ENCODE measurements at places on chromosomes 4 and X.

GRCh38 chrX:123779908-123780396 is 47.1 kb upstream of the THOC2 start:
- no peak for DNase-seq

GRCh38 chr4:156673483-156673882 is 298.1 kb downstream of the PDGFC start:
- DNase-seq, result no peak

GRCh38 chr4:151117371-151117962 is 18.0 kb downstream of the RPS3A start:
- DNase-seq, result peak; percentile 9

DNA sequence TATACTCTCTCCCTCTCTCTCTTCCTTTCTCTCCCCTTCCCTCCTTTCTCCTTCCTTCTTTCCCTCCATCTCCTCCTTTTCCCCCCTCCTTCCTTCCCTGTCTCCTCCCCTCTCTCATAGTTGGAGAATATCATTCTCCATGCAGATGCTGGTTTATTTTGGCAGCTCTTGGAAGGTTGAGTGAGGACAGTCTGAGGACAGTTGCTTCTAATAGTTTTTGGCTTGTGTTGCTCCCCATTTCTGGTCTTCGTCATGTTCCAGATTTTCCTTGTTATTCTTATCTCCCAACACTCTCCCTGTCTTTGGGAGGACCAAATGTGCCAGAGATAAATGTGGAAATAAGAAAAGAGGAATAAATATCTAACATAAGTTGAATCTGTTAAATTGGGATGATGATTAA is 263.0 kb downstream of the FRMPD4 start:
- DNase-seq, result no peak

DNA sequence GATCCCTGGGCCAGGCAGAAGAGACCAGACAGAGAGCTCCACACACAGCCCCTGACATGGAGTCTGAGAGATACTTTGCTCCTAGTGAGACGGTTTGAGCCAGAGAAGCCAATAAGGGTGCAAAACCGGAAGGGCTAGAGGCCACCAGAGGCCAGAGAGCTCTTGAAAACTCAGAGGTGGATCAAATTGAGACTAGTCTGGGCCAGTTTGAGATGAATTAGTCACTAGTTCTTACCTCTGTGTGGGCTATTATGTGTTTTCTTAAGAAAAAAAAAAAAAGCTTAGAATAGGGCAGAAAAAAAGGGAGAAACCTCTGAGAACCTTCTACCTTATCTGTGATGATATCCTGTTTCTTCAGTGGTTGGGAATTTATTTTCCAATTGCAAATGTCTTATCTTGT is 110.4 kb upstream of the EDNRA start:
- no peak for DNase-seq

DNA sequence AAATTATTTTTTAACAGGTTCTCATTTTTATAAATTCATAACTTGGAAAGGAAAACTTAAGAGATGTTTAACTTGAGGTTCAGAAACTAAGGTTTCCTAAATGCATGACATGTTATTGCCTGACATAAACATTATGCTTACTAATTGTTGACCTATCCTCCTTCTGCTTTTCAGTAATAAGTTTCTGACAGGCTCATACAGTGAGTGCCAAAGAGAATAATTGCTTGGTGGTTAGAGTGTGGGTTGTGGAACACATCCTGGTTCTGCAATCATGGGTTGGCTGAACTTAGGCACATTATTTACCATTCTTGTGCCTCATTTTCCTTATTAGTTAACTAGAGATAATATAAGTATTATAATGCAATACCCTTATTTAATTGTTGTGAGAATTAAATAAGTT is 56.5 kb downstream of the BMPR1B start:
- no peak for DNase-seq

GRCh38 chr4:153293742-153294057 is 50.8 kb upstream of the MND1 start:
- DNase-seq, result no peak

- no peak for DNase-seq
Observed at GRCh38 chr4:185820146-185821028, 8.4 kb upstream of the SORBS2 start.

GRCh38 chr4:38330321-38330720 is 333.7 kb upstream of the KLF3 start:
- no peak for DNase-seq

GRCh38 chrX:129641469-129641868 is 13.3 kb downstream of the APLN start:
- DNase-seq, result no peak

GRCh38 chrX:12197030-12197429 is 58.8 kb downstream of the FRMPD4 start:
- no peak for DNase-seq

- DNase-seq, result no peak
Observed at GRCh38 chr4:19224820-19225219, 1026.9 kb upstream of the SLIT2 start.

- DNase-seq, result no peak
Observed at GRCh38 chr4:152528060-152528459, 7.8 kb downstream of the FBXW7 start.

GRCh38 chrX:21658152-21658737 is at the start of gene KLHL34:
TSS of gene KLHL34 (minus strand) at chrX:21658330. CDS start at chrX:21657788, 542 bp downstream.
- no peak for DNase-seq

DNA sequence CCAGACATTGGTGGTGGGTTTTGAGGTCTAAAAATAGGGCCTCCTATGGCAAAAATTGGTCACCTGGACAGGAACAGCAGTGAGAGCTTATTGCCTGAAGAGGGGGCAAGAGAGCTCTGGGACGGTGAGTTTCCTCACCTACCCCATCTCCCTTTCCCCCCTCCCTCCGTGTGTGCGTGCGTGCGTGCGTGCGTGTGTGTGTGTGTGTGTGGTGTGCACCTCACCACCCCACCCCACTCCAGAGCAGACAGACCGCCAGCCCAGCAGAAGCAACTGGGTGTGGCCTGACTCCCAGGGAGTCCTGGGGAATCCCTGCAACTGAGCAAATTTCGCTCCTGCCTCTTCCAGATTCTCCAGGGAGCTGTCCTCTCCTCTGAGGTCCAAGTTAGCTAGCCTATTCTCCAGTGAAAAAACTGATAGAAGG is 44.7 kb downstream of the PRPS1 start:
- DNase-seq, result peak; percentile 66

DNA sequence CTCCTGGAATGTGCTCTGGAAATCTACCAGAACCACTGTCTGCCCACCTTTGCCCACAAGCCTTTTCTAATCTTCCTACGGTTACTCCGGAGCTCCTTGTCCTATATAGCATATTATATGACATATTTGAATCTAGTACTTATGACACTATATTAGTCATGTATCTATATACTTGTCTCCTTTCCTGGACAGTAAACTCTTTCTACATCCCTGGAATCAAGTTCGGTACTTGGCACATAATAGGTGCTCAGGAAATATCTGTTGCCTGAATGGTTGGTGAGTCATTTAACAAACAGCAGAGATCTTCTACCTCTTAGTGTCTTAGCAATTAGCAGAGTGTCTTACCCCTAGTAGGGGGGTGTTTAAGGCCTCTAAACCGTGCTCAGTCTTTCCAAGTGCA is 123.6 kb downstream of the RELL1 start:
- DNase-seq, result no peak

DNA sequence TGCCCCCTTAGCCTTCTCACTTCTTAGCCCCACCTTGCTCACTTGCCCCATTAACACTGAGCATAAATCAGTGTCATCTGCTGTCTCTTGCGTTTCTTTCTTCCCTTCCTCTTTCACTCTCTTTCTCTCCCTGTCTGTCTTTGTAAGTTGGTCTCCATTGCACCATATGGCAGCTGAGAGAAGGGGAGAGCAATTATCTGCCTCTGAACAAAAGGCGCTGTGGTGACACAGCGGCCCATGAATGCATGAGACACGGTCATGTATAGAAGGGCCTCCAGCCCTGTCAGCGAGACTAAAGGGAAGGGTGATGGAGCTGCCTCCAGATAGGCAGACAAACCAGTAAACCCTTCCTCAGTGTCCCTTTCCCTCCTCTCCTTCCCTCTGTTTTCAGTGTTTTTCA is 88.8 kb upstream of the PCDH18 start:
- no peak for DNase-seq

DNA sequence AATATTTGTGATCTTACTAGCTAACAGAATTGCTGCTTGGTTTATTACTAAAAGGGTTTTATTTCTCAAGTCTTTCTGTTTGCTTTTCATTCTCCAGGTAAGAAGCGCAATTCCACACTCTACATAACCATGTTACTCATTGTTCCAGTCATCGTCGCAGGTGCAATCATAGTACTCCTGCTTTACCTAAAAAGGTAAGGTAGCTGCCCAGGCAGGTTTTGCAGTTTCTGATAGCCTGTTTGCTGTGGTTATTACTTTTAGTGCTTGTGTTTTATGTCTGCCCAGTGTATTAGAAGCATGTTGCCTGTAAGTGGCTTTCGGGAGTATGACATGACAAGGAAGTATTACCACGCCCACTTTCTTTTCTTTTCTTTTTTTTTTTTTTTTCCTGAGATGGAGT is 46.4 kb downstream of the IL13RA1 start:
- DNase-seq, result no peak

GRCh38 chr4:169098532-169098931 is 88.5 kb upstream of the CBR4 start:
- no peak for DNase-seq

- DNase-seq, result no peak
Observed at GRCh38 chr4:125315576-125316400, 1.0 kb downstream of the FAT4 start.

- DNase-seq, result no peak
Observed at GRCh38 chrX:118225711-118226428, 109.3 kb upstream of the KLHL13 start.

DNA sequence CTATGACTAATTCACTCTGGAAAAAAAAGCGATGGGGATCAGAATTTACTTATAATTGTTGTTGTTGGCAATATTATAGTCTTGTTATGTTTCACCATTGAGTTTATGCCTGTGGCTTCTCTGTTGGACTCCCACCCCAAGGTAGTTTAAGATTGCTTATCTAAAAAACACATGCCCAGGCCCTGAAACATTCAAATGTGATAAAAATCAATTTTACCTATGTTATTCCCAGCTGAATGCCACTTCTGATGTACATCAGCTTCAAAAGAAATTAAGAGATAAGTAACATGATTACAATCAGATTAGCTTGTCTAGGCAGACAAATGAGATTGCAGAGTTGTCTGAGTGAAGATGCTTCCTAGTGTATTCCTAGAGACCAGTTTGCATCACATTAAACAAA is 484.7 kb downstream of the PCDH7 start:
- DNase-seq, result no peak

DNA sequence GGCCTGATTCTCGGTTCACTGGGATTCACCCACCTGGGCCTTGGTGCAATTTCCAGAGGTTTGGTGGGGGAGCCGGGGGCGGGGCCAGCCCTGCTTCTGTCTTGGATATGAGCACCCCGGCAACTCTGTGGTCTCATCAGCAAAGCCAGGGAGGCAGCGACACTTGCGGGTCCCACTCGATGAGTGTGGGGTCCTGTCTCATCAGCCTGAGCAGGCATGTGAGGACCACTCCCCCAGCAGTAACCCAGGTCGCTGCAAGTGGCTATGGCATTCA is 19.0 kb downstream of the ADRA2C start:
- no peak for DNase-seq

DNA sequence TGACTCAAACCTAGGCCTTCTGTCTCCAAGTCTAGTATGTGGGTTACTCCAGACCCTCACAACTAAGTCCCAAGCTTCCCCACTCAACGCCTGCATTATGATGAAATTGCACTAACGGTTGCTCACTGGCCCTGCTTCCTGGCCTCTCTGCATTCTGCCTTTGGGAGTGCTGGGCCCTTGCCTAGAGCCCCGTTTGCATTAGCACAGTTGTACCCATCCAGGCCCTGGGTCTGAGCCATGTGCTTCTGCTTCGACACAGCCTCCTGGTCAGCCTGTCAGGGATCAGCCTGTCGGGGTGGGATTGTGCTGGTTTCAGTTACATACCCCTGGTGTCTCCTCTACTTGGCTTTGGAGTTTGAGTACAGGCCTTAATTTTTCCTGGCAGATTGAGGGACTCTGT is 58.4 kb downstream of the DCUN1D4 start:
- no peak for DNase-seq

DNA sequence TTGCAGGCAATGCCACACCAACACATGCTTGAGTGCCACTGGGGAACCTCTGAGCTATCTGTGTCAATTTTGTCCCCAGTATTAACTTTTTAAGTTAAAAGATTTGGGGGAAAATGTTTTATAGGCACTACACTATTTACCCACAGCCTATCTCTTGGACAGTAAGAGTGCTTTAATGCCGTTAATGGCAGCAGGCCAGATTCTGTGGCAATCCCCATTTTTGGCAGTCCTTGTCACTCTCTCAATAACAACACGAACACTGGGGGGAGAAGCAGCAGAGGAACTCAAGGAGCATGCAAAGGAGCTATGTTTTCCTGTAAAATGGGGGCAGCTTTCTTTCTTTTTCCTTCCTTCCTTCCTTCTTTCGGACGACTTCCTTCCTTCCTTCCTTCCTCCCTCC is 168.6 kb downstream of the NSUN7 start:
- no peak for DNase-seq

DNA sequence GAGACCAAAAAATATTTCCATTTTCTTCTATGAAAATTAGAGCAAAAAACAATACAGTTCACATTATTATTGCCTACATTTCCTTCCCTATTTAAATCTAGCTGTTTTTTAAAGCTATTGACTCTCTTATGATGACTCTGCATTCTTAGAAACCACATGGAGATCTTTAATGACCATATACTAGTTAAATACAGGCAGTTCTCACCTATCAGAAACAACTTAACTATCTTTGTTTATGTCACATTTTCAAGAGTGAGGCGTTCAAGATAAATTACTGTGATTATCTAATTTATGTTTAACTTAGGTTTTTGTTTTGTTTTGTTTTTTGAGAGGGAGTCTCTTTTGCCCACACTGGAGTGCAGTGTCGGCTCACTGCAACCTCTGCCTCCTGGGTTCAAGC is 3.0 kb downstream of the CISD2 start:
- DNase-seq, result no peak

DNA sequence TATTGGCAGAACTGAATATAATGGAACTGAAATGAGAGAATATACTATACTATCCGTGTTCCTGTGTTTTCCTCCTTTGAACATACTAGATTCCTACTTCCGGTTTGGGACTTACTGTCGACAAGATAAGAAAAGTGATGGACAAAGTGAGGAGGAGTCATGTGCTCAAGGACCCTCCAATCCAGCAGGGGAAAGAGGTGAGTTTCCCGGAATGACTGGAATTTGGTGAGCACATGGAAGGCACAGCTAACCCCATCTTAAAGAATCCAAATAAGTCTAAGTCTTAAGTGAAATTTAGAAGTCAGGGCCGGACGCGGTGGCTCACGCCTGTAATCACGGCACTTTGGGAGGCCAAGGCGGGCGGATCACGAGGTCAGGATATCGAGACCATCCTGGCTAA is 36.6 kb upstream of the SH3D19 start:
- DNase-seq, result no peak

DNA sequence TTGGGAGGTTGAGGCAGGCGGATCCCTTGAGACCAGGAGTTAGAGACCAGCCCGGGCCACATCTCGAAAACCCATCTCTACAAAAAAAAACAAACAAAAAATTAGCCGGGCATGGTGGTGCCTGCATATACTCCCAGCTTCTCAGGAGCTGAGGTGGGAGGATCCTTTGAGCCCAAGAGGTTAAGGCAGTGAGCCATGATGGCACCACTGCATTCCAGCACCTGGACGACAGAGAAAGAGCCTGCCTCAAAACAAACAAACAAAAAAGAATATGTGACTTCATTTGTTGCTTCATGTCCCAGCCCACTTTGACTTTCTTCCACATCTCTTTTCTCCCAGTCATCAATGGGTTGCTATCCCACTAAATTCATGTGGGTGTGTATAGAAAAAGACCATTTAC is 79.7 kb downstream of the BCOR start:
- DNase-seq, result no peak

All from T-helper 1 cell (primary cell).